ENCODE measurements at places on chromosomes 2 and 18. TPM values are rescaled to one million over a fixed set of nuclear protein-coding genes. Genes with fewer than 3 reads are reported as not detected.

DNA sequence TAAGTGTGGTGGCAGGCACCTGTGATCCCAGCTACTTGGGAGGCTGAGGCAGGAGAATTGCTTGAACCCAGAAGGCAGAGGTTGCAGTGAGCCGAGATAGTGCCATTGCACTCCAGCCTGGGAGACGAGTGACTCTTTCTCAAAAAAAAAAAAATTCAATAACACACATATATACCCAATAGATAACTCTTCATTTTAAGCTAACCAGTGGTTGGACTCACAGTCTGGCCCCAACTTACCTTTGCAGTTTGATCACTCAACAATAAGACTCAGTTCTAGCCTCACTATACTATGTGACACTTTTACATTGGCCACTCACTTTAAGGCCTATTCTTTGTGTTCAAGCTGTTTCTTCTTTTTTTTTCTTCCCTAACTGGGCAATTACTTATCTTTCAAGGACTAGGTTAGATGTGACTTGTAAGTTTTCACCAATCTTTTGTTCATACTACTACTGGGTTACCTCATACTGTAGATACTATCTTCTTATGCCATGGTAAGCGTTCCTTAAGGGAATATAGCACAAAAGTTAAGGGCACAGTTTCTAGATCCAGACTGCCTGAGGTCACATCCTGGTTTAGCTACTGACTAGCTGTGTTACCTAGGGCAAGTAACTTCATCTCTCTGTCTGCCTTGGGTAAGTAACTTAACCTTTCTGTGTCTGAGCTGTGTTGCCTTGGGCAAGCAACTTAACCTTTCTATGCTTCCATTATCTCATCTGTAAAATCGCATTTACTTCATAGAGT is 6.3 kb upstream of the GTF3C2 start:
- no peak for DNase-seq

DNA sequence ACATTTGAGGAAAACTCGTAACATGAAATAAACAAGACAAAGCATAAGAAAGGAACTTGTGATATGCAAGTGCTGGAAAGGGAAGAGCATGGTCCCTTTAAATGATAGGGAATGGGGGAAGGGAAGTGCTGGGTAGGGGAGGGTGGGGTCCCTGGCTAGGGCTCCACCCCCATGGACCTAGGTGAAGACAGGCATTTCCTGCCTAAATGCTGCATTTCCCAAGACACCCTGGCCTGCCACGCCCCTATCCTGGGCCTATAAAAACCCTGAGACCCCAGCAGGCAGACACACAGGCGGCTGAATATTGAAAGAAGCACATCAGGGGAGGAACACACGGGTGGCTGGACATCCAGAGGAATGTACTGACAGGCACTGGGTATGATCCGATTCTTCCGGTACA is 499.9 kb downstream of the ZEB2 start:
- no peak for DNase-seq

DNA sequence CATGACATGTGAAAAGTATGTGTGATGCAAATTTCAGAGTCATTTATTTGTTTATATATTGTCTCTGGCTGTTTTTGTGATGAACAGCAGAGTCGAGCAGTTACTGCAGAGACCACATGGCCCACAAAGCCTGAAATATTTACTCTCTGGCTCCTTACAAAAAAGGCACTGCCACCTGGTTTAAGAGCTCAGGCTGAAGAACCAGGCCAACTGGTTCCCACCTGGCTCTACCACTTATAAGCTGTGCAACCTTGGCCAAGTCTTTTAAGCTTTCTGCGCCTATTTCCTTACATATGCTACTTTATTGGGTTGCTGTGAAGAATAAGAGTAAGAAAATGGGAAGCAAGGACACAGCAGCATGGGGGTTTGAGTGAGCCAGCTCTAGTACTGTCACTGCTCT is 207.6 kb downstream of the L3MBTL4 start:
- peak; percentile 18 for DNase-seq

DNA sequence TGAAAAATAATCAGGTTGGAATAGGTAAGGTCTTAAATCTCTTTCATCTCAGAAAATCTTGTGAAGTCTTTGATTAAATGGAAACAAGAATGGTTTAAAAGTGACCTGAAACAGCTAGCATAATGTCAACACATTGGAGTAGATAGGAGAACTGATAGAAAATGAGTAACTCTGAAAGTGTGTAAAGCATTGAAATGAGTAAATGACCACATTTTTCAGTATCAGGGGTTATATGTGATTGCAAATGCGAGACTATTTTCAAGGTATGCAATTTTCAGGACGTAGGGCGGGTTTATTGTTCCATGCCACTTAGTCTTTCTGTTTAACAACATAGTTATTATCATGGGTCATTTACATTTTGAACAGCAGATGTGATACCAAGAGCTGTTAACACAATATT is 1383.2 kb downstream of the LRP1B start:
- DNase-seq, result no peak

GRCh38 chr18:65526099-65526498 is 224.7 kb upstream of the CDH7 start:
- no peak for DNase-seq

- no peak for DNase-seq
Observed at GRCh38 chr2:170950221-170950761, 21.2 kb downstream of the GORASP2 start.

Gene ID2
- 1,089 TPM for total RNA-seq

Gene SERPINB12
- total RNA-seq, result not detected

Gene MYOM1
- 1.6 TPM for total RNA-seq

Gene AFF3
- total RNA-seq, result 5.2 TPM

Gene DES
- 114 TPM for total RNA-seq

Gene TRIM43
- not detected for total RNA-seq

Data from hepatocyte (in vitro differentiated cells).